Regular cardiac myocyte (primary cell): ENCODE measurements at places on chromosomes 7 and 10. TPM values are rescaled to one million over a fixed set of nuclear protein-coding genes. Genes with fewer than 3 reads are reported as not detected.

TSPAN15 gene
- total RNA-seq = 0.77 and 1.7 TPM in 2 replicates

FOXI2 gene
- not detected in 2 replicates for total RNA-seq

TEX36 gene
- not detected in 2 replicates for total RNA-seq

HDAC9 gene
- total RNA-seq = 18.2 and 51.9 TPM in 2 replicates

MRC1 gene
- 0.19 and 0.28 TPM in 2 replicates for total RNA-seq

CLDN4 gene
- 0.85 and 2.7 TPM in 2 replicates for total RNA-seq
